NCI-H187 (cell line): ENCODE measurements at places on chromosomes 1 and 21.

- DNase-seq = no peak
Observed at GRCh38 chr21:32240851-32241687, 37.8 kb downstream of the MIS18A start.

GRCh38 chr1:51689643-51690042 is 72.8 kb downstream of the OSBPL9 start:
- no peak for DNase-seq

GRCh38 chr1:2412773-2413494 is 570 bp upstream of the PEX10 start:
- peak; percentile 4 for DNase-seq

- DNase-seq = no peak
Observed at GRCh38 chr1:168795681-168796080, 66.7 kb upstream of the DPT start.
